ENCODE measurements at places on chromosomes 2 and 18.

- no peak for DNase-seq
Measured at GRCh38 chr2:215397632-215398341, 38.1 kb downstream of the FN1 start.

GRCh38 chr2:60298006-60298696, 255.3 kb downstream of the BCL11A start:
- DNase-seq, result no peak

- DNase-seq, result no peak
Measured at GRCh38 chr2:127422559-127423477, 4.6 kb downstream of the PROC start.

GRCh38 chr2:70775141-70775540, 7.1 kb upstream of the ADD2 start:
- DNase-seq, result no peak

DNA sequence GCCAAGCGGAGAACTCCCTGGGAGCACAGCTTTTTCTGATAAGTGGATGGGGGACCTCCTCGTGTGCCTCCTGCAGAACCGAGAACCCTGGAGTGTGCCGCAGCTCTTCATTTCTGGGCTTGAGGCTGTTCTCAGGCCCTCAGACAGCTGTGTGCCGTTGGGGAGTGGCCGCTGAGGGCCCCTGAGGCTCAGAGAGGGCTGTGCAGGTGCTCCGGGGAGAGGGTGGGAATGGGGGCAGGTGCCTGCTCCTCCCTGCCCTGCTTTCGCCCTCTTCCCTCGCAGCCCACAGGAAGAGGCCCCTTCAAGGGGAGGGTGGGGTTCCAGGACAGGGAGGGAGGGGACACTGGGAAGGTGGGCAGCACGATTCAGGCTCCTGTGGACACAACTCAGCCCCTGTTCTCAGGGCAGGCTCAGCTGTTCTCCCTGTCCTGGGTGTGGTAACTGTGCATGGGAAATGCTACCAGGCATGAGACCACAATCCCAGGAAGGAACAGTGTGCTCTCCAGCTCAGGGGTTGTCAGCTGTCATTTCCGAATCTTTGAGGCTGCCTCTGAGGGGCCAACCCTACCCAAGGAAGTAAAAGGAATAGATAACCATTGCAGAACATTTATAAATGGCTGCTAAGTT, 11.3 kb downstream of the LCT start:
- DNase-seq, result no peak

- DNase-seq, result no peak
Measured at GRCh38 chr2:21427606-21428005, 303.8 kb downstream of the TDRD15 start.

GRCh38 chr2:218557941-218558340, 10.2 kb downstream of the USP37 start:
- DNase-seq, result no peak

GRCh38 chr2:37706334-37707183, 35.1 kb upstream of the CDC42EP3 start:
- DNase-seq, result no peak

GRCh38 chr18:25658476-25658875, 306.5 kb upstream of the ZNF521 start:
- DNase-seq, result no peak

Data from liver (tissue), 10 donors.